ENCODE measurements at places on chromosomes 12 and 14.

DNA sequence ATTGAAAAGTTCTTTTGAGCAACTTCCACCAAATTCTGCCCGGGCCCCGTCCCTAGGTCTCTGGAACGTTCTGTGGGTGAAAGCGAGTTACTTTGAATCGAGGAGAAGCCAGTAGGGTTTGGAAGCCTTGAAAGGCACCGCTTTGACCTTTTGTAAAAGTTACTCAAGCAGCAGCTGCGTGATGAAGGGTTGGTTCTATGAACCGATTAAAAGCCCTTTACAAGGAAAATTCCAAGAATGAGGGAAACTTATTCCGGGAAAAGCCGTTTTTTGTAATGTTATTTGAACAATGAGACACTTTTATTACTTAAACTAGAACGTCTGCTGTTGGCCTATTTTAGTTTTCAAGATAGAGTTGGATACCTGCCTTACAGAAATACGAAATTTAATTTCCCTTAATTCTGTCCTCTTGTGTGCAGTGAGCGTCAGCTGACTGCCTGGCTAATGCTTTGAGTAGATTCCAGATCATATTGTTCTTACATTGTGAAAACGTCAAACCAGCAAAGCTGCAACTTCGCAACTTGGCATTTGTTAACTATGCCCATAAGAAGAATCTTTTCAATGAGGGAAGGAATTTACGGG, 906 bp downstream of the LARP4 start:
- DNase-seq, result no peak

DNA sequence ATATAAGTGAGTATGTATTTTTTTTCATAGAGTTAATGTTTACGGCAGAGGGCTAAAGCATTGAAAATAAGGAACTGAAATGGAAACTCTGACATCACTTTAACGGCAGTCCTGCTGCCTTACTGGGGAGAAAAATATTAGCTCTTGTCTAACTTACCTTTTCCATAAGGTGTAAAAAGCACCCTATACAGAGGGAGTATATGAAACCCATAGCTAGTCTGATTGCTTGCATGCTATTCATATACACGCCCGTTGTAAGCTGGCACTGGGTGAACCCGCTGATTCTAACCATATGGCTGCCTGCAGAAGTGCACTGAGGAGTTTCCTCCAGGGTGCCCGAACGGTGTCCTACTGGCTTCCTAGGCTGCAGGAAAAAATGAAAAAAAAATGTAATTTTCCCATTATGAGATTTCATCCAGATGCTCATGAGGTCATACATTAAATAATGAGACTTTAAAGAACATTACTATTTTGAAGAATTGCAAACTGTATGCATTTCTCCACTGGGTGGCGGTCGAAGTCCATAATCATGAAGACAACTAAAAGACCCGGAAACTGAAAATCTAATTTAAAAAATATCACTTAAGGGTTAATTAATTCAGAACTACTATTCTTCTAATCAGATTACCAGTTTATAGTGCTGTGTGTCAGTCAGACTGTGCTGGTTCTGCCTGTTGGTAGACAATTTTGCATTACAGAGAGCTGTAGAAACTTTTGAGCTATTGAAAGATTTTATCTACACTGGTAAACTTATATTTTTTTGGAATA, 144.7 kb downstream of the ALX1 start:
- DNase-seq, result no peak

DNA sequence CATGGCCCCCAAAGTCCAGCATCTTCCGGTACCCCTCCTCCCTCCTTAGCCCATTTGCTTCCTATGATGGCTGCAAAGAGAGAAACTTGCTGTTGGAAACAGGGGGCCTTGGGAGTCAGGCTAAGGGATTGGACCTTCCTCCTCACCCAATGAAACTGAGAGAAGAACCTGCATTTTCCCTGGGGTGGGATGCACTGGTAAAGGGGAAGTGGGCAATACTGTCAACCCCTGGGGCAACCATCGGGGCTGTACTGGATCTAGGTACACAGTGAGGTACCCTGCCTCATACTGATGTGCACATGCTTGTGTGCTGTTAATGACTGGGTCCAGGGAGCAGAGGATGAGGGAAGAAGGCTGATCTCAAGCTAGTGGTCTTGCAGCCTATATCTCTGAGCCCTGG, 11.0 kb upstream of the JPH4 start:
- no peak for DNase-seq

DNA sequence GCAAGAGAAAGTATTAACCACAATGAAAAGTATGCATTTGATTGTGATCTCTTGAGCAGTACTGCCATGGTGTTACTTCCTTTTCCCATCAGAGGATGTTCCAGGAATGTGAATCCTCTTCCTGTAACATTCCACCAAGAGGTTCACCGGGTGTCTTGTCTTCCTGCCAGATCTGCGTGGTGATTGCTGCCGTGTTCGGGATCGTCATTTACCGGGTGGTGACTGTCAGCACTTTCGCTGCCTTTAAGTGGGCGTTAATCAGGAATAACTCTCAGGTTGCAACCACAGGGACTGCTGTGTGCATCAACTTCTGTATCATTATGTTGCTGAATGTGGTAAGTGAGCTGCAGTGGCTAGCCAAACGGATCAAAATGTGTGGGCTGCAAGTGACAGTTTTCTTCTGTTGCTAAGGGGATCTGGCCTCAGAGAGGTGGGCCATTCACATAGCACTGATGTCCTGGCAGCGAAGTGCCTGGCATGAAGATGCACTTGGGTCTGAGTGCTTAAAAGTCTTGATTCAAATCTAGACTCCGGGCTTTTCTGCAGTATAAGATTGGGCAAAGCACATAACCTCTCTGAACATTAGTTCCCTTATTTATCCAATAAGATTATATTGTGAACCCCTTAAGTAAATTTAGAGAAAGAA, 123.4 kb downstream of the SLC5A8 start:
- DNase-seq, result no peak

DNA sequence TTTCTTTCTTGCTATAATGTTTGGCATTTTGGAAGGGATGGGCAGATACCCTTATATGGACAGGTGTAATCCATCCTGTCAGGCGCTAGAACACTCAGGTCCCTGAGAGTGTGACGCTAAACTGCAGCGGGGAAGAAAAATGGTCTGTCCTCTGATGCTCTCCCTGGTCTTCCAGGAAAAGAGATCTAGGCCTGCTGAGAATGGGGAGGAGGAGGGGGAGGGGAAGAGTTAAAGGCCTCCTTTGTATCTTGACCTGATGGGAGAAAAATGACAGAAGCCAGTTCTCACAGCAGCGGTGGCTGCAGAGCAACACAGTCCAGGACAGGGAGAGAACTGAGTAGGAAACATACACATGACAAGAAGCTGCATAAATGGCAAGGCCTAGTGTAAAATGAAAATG, 61.1 kb downstream of the RPS6KA5 start:
- no peak for DNase-seq

DNA sequence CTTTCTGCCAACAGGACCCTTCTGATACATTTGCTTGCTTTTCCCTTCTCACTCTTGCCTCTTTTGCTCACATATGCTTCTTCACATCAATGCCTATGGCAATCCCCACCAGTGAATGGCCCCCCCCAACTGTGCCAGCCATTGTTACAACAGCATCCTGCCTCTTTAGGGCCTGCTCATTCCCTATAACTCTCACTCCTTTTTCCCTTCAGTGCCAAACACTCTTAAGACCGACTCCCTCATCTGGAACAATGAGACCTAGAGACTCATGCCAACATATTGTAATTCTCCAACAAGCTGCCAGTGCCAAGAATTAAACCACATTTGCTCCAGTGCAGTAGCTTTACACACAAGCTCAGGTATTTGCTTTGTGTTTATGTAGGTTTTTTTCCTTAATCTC, 189.0 kb downstream of the SOX5 start:
- DNase-seq, result no peak

DNA sequence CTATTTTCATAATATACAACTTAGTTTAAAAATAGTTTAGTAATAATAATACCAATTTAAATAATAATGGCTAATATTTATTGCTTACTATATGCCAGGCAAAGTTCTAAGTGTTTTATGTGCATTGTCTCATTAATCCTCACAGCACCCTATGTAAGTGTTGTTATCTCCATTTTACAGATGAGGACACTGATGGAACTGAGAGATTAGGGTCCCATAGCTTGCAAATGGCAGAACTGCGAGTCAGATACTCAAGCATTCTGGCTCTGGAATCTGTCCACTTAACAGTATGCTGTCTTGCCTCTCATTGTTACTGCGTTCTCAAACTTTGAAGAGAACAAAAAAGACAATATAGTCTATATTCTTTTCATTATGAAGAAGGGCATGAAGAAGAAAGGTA, 19.0 kb downstream of the AP5M1 start:
- DNase-seq, result no peak

DNA sequence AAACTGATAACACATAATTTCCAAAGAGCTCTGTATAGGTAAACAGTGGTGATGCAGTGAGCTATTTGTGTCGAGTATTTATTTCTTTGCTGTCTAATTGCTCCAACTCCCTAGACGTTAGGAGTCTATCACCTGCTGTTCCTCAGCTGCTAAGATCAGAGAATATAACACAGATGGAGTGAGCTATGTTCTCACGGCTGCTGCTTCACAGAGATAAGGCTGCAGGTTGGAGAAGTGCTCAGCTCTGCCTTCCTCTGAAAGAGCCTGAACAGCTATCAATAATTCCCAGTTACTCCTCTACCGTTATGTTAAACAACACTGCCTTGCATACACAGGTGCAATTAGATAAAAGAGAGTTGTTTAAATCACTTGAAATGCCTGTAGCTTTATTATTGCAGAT, 103.2 kb upstream of the MDGA2 start:
- DNase-seq, result no peak

- DNase-seq, result no peak
Observed at GRCh38 chr14:98605043-98605442, 667.0 kb downstream of the BCL11B start.

DNA sequence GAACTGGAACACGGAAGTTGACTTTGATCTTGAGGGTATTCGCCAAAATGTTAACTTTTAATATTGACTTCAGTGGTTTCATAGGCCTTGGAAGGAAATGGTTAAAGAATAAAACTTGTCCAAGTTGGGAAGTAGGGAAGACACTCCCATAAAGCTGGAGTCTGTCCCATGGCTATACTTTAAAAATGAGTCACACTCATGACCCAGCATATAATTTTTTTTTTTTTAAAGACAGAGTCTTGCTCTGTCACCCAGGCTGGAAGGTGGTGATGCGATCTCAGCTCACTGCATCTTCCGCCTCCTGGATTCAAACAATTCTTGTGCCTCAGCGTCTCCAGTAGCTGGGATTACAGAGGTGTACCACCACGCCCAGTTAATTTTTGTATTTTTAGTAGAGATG, 19.6 kb downstream of the TMPRSS12 start:
- DNase-seq, result no peak

GRCh38 chr12:109783135-109783964, 49.8 kb downstream of the TRPV4 start:
- no peak for DNase-seq

DNA sequence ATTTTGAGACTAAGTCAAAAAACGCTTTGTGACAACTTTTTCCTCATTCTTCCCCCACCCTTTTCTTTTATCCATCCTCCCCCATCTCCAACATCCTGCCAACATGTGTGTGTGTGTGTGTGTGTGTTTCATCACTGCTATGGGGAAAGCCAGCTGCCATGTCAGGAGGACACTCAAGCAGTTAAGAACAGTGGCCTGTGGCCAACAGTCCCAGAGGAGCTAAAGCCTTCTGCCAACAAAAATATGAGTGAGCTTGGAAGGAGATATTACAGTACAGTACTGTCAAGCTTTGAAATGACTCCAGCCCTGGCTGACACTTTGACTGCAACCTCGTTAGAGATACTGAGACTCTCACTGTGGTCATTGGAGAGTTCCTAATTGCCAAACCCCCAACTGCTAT, 5.0 kb upstream of the CSRP2 start:
- DNase-seq, result no peak

DNA sequence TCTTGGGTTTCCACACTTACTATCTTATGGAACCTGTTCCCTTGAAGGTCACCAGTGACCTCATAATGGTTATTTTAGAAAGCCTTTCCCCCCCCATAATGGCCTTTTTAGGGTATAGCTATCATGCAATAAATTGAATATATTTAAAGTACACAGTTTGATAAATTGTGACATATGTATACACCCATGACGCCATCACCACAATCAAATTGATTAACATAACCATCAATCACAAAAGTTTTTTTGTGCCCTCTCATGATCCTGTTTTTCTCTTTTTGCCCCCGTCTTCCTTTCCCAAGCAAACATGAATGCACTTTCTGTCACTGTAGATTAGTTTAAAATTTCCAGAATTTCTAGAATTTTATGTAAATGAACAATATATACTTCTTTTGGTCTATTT, 28.7 kb upstream of the OR4E1 start:
- DNase-seq, result no peak

DNA sequence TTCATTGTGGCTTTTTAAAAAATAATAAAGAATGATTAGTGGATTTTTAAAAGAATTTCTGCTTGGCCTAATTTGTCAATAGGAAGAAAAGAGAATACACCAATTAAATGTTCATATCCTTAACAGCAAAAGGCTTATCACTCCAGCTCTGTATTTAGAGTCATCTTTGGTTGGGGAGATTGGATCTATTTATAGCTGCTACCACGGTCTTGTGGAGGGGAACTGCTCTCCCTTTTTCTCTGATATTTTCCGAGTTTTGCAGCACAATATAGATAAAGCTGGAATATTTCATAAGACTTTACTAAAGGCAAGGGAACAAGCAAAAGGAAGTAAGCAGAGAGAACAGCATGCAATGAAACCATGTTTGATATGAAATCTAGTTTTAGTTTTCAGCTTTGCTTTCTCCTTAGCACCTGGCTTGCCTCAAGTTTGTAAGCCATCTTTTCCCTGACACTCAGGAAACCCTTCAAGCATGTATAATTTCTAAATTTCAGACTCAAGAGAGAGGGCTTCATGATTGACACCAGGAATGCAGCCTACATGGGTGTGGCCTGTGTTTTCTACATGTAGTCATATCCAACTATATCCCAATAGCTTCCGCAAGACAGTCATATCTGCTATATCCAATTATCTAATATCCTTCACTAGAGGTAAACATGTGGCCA, 35.2 kb downstream of the BRMS1L start:
- no peak for DNase-seq

- no peak for DNase-seq
Observed at GRCh38 chr14:53951627-53952303, 4.9 kb downstream of the BMP4 start.

DNA sequence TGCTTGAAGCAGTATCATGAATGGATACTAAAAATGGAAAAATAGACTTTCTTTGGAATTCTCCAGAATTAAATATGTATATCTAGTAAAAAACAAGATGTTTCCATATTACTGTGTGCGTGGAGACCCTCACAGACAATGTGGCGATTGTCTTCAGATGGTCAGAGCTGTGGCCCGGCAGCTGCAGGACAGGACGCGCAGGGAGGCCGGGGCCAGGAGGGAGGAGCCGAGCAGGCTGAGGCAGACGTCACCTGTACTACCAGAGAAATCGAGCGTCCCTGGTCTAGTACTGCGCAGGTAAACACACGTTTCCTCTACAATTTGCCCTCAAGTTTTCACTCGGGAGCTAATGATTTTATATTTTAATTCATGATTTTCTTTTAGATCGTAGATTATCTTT, 22.8 kb downstream of the DDX51 start:
- DNase-seq, result no peak

DNA sequence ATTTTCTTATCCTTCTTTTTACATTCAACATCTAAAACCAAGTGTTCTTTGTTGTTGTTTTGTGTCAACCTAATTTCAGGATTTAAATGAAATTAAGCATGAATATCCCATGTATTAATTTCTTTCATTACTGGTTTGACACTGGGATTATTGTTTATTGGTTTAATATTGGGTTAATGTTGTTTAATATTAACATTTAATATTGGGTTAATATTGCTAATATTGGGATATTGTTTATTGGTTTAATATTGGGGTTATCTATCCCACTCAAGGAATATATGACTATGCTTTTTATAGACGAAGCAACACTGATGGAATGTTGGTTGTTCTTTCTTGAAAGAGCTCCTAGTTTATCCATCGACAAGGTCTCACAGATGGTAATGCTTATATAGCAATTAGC, 45.9 kb downstream of the TMPRSS12 start:
- no peak for DNase-seq
